ENCODE measurements at places on chromosomes 16 and 17. TPM values are rescaled to one million over a fixed set of nuclear protein-coding genes. Genes with fewer than 3 reads are reported as not detected.

GRCh38 chr16:1093284-1094123, 2.5 kb downstream of the C1QTNF8 start:
- no peak for DNase-seq

Gene SLC13A2
- 0.10 TPM for polyA plus RNA-seq

Gene WSCD1
- 0.10 TPM for polyA plus RNA-seq

DNA sequence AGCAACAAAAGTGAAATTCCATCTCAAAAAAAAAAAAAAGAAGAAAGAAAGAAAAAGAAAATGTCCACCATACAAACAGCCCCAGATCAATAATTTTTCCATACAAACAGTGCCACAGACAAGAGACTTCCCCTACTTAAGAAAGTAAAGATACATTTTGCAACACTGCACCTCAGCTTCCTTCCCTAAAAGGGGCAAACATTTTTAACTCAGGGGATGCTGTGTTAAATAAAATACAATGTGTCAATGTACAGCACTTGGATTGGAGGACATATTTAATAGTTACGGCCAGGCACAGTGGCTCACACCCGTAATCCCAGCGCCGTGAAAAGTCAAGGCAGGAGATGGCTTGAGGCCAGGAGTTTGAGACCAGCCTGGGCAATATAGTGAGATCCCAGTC, 22.3 kb downstream of the MYH11 start:
- no peak for DNase-seq

DNA sequence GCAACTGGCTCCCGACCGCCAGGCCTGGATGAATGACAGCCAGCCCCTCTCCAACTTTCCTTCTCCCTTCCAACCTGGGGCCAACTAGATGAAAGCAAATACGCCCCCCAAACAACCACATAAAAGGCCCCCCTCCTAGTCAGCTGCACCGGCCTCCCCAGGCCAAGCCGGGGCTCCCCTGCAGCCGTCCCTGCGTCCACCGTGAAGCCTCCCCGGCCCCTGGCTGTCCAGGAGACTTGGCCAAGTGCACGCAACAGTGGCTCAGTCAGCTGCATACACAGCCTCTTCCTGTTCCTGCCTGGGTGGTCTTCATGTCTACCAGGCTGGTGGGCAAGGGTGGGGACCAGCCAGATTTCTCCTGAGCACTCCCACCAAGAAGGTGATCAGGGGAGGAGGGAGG, 16.0 kb downstream of the DNAH17 start:
- DNase-seq: no peak

DNA sequence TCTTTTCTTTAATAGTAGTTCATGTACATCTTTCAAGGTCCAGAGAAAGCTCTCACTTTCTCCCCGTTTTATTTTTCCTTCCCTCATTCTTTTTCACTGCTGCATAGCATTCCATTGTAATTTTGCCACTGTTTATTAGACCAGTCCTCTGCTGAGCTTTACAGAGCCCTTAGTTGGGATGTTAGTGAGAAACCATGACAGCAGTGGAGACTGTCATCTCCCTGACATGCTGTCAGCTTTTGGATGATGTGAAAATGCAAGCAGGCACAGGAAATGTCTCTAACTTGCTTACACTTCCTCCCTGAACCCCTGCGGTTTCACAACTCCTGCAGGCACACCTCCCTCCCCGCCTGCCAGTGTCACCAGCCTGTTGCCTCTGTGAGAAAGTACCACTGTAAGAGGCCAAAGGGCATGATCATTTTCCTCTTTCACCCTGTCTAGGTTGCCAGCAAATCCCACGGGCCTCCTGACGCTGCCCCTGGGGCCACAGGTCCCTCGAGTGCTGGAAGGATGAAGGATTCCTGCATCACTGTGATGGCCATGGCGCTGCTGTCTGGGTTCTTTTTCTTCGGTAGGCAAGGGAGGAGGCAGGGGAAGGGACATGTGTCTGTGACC, at the start of gene ITGAL:
TSS of gene ITGAL (plus strand) at position 415 of the 615 bp plus-strand sequence. CDS start at position 511, 96 bp downstream.
- DNase-seq: no peak

GRCh38 chr16:71229344-71229743, 1.2 kb downstream of the HYDIN start:
- DNase-seq: no peak

Gene HOXB9
- polyA plus RNA-seq: not detected

GRCh38 chr17:29615492-29616299, 7.0 kb downstream of the CORO6 start:
- DNase-seq: peak; percentile 81

DNA sequence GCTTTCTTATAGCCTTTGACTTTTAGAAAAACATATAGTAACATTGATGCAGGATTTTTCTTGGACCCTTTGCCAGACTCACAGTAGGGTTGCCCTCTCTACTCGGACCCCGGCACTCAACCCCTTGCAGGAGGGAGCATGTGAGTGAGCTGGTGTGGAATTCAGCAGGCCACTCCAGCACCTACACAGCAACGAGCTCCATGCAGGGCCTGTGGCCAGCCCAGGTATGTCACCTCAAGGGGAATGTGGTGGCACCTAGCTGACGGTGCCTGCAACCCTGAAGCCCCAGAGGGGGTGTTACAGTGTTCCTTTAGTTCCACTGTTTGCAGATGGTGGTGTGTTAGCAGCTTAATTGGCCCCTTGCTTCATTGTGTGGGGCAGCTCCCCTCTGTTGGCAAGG, 414.9 kb downstream of the KCNJ2 start:
- DNase-seq: no peak

DNA sequence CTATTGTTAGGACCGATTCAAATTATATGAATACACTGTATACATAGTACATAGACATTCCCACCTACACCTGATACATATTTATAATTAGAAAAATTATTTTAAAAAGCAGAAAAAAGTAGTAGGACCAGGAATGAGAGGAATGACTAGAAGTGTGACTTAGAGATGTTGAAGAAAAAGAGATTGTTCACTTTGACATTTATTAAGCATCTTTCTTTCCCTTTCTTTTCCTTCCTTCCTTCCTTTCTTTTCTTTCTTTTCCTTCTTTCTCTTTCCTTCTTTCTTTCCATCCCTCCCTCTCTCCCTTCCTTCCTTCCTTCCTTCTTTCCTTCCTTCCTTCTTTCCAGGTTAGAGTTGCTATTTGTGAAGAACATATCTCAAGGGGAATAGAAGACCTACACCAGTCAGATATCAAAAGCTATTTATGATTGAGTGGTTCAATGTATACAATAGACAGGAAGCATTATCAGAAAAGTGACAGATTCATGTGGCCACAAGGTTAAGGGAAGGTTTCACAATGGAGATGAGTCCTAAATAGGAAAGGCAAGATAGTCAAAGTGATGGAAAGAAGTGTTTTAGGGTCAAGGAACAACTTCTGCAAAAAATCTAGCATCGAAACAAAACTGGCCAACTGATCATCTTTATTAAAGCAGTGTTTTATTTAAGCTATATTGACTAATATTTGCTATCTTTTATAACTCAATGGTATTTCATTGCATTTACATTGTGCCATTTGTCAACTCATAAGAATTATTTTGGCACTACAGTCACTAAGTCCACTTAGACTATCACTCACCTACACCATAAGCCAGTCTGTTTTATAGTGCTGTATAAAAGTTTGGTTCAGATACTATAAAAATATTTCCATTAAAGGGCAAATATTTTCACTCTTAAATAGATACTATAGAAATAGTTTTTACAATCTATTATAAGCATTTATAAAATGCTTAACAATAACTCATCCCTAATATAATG, 54.1 kb upstream of the NACA2 start:
- DNase-seq: no peak

- no peak for DNase-seq
These were observed 32.4 kb downstream of the HAPSTR1 start for GRCh38 chr16:9123871-9124270.
